ENCODE measurements at places on chromosomes 11 and 22. TPM values are rescaled to one million over a fixed set of nuclear protein-coding genes. Genes with fewer than 3 reads are reported as not detected.
A peak's percentile ranks its signal among the peaks of the same experiment; 100 is the strongest.

GRCh38 chr11:986270-986951 is 50.1 kb downstream of the MUC6 start:
- H3K4me1 ChIP-seq: no peaks in the 10 kb centered on the region
- no peak for DNase-seq
- no peaks in the 10 kb centered on the region for H3K27me3 ChIP-seq
- no peak overlapping the region for H3K27ac ChIP-seq

The CDC42BPG gene
- 0.12 TPM for polyA plus RNA-seq

The CSNK2A3 gene
- polyA plus RNA-seq: 1.2 TPM

The ANO9 gene
- not detected for polyA plus RNA-seq

The SLC17A6 gene
- polyA plus RNA-seq: not detected

DNA sequence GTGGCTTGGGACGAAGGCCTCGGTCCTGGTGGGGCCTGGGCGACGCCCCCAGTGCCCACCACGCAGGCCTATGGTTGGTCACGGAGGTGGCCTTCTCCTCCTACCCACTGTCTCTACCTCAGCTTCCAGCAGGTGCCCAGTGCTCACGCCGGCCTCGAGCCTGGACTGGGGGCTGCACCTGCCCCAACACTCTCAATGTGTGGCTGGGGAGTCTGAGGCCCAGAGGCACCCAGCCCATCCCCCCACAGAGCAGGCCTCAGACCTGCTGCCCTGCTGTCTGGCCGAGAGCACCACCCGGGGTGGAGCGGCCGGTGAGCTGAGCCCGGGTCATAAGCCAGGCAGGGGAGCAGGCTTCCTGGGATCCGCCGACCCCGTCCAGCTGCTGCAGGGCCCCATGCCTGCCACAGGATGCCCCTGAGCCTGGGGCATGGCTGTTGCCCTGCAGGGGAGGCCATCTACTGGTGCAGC is 28.6 kb upstream of the MUC5AC start:
- H3K4me1 ChIP-seq: no peaks in the 10 kb centered on the region
- no peak overlapping the region for H3K27ac ChIP-seq
- H3K4me3 ChIP-seq: no peak overlapping the region
- H3K27me3 ChIP-seq: peaks cover 7% of the 10 kb centered on the region

DNA sequence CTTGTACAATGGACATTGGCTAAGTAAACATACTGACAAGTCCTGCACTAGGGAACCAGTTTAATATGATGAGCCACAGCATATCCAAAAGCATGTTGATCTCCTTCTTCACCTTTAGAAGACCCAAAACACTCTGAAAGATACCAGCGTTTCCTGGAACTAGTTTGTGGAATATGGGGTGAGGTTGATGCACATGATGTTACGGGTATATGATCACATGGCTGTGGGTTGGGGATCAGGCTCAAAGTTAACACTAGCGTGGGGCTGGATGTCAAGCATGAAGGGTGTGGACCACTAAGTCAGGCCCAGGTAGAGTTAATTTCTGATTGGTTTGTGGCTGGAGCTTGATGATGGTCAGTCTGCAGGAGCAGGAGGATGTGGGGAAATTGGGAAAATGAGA is 9.0 kb downstream of the IGLL5 start:
- no peaks in the 10 kb centered on the region for H3K4me1 ChIP-seq
- H3K27ac ChIP-seq: no peak overlapping the region

GRCh38 chr11:94658386-94658785 is 91.2 kb downstream of the PIWIL4 start:
- peaks cover 35% of the 10 kb centered on the region for H3K27me3 ChIP-seq
- DNase-seq: no peak
- H3K27ac ChIP-seq: no peak overlapping the region
- H3K4me3 ChIP-seq: no peak overlapping the region
- peaks cover 1% of the 10 kb centered on the region for H3K4me1 ChIP-seq

DNA sequence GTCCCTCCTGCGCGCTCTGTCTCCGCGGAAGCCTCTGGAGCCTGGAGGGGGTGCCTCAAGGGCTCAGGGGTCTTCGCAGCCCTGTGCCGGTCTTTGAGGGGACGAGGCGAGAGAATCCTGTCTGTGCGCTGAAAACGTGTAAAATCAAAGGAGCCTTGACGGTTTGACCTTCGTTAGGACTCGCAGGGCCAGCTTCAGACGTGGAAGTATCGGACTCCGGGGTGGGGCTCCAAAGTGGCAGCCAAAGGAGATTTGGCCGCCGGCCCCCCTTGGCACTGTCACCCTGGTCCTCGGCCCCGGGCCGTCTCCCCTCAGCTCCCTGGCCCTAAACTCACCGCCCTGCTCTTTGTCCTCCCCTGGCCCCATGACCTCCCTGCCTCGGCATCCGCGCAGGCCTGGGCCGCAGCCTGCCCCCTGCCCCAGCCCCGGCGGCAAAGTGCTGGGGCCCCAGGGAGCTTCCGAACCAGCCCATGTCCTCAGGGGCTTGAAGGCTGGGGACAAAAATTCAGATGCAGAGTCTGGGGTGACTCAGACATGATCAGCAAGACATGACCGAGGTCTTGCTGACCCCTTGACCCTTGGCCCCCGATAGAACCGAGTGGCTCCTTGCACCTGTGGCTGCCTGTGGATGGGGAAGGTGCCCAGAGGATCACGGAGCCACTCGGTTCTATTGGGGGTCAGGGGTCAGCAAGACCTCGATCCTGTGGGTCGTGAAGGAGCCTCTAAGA is 6.9 kb upstream of the PHRF1 start:
- H3K4me3 ChIP-seq: peak overlapping the region; percentile 47
- DNase-seq: no peak
- H3K27ac ChIP-seq: peak overlapping the region; percentile 53
- H3K27me3 ChIP-seq: no peaks in the 10 kb centered on the region
- peaks cover 14% of the 10 kb centered on the region for H3K36me3 ChIP-seq

DNA sequence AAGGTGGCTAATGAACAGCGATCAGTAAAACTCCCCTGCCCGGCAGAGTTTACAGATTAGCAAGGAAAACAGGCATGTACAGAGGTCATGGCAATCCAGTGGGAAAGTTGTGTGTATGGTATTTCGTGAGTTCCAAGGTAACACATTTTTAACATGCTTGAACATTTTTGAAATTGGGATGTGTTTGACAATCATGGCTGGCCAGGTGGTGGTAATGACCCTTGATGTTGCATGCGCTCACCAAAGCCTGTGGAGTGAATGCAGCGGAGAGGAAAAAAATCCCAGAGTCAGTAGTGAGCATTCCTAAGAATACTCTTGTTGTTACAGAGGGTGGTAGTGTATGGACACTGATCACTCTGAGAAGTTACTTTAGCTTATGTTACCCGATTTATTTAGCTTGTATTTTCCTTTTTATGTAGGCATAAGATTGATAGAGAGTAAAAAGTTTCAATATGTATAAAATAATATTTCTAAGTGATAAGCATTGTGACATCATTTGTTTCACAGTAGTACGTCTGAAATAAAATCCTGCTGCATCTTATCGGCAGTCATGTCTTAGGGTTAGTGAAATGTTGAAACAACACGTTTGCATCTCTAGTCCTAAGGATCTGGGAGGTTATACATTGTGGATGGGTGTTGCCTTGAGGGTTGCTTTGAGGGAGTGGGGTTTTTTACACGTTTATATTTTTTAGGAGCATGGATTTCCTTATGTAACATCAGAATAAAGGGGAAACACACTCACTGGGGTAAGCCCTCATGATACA is 8.7 kb downstream of the TEAD1 start:
- H3K4me1 ChIP-seq: peaks cover 54% of the 10 kb centered on the region
- H3K36me3 ChIP-seq: peaks cover 7% of the 10 kb centered on the region
- no peaks in the 10 kb centered on the region for H3K27me3 ChIP-seq
- no peak overlapping the region for H3K4me3 ChIP-seq
- no peak for DNase-seq
- H3K27ac ChIP-seq: no peak overlapping the region

DNA sequence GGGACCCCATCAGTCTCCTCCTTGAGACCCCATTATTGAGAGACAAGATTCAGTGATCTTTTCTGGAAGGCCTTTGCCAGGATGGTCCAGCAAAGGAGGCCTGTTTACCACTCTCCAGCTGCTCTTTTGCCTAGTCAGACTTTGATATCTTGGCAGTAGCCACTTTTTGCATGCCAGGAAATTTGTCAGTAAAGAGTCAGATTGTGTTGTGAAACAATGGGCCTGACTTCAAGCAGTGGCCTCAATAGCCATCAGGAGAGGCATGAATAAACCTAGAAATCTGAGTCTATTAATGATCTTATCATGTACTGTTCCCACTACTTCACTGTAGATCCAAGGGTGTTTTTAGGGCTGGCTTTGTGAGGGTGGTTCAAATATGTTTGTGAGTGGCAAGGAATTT is 479.4 kb downstream of the JRKL start:
- H3K4me3 ChIP-seq: no peak overlapping the region
- no peak overlapping the region for H3K27ac ChIP-seq
- H3K36me3 ChIP-seq: no peaks in the 10 kb centered on the region
- no peak for DNase-seq
- H3K4me1 ChIP-seq: no peaks in the 10 kb centered on the region

GRCh38 chr22:33271390-33272161 is 213.4 kb upstream of the SYN3 start:
- H3K4me3 ChIP-seq: no peak overlapping the region
- no peaks in the 10 kb centered on the region for H3K27me3 ChIP-seq
- peaks cover 3% of the 10 kb centered on the region for H3K36me3 ChIP-seq
- no peak overlapping the region for H3K27ac ChIP-seq
- peak; percentile 13 for DNase-seq
- no peaks in the 10 kb centered on the region for H3K4me1 ChIP-seq

DNA sequence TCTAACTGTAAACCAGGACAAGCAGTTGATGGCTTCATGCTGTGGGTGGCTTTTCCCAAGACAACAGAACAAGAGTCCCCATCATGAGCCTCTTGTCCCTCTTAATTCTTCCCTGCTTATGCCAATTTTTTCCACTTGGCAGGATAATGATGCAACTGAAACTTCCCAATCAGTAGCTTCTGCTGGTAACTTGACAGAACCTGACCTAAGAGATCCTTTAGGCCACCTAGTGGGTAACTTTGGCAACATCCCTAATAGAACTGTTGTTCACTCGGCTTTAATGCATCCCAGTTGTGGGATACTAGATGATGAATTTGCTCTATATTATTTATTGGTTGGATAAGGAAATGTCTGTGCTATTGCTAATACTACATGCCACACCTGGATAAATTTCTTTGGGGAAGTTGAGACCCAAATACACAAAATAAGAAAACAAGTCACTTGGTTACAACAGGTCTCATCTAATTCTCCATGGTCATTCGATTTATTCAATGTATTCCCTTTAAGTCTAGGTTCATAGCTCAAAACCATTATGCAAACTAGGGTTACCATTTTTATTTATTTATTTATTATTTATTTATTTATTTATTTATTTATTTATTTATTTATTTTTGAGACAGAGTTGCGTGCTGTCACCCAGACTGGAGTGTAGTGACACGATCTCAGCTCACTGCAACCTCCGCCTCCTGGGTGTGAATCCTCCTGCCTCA is 41.4 kb upstream of the NFAM1 start:
- H3K4me3 ChIP-seq: no peak overlapping the region
- no peaks in the 10 kb centered on the region for H3K36me3 ChIP-seq
- H3K27me3 ChIP-seq: peaks cover 22% of the 10 kb centered on the region
- no peak overlapping the region for H3K27ac ChIP-seq

DNA sequence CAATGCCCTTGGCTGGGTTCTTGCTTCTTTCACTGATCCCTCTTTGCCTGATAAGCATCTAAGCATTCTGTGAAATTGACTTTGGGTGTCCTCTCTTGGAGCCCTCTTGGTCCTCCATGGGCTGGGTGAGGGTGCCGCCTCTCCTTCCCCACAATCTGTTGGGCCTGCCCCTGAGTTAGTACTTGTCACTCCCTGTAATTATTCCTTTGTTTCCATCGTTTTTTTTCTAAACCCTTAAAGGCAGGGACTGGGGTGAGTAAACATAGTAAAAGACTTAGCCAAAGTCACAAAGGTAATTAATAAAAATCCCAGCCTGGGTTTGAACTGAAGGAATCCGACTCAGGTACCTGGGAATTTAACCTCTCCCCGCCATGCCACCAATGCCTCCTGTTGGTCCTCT is 188.1 kb downstream of the MYO18B start:
- H3K27ac ChIP-seq: no peak overlapping the region
- no peaks in the 10 kb centered on the region for H3K27me3 ChIP-seq
- DNase-seq: no peak
- no peaks in the 10 kb centered on the region for H3K4me1 ChIP-seq
- H3K36me3 ChIP-seq: no peaks in the 10 kb centered on the region

DNA sequence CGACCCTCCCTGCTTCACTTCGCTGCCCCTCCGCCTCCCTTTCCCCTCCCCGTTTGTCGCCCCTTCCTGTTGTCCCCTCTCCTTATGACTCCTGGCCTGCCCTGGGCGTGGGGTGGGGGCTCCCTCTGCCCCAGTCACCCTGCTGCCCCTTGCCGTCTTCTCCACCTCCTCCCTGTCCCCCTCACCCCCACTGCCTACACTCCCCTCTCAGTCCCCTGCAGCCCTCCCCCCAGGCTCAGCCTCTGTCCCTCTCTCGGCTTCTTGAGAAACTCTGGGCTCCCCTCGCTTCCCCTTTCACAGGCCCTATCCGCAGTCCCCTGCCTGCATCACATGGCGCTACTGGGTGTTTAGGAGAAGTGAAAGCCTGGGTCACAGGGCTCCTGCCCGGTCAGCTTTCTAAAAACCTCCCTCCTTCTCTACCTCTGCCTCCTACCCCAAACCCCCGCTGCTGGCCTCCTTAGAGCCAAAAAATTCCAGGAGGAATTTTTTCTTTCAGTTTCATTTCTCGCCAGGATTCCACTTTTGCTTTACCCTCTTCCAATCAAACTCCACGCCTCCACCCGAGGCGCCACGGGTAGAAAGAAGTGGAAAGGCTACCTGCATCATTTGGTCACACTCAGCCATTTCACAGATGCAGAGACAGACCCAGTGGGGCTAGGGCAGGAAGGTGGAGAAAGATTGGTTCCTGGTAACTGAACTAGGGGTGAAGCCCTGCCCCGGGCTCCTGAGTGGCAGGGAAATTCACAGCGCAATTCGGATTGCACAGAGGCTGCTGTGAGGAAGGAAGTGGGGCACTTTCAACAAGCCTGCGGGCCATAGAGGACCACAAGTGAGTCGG is at the start of gene SLC15A3:
Gene SLC15A3 (minus strand): TSS at position 273 of the 838 bp plus-strand sequence. CDS start 625 bp downstream, outside the sequence.
- DNase-seq: peak; percentile 27
- no peaks in the 10 kb centered on the region for H3K36me3 ChIP-seq
- H3K27me3 ChIP-seq: peaks cover 3% of the 10 kb centered on the region
- H3K4me1 ChIP-seq: peaks cover 12% of the 10 kb centered on the region

GRCh38 chr22:49192180-49192856 is 635.4 kb downstream of the BRD1 start:
- no peak overlapping the region for H3K27ac ChIP-seq
- no peaks in the 10 kb centered on the region for H3K36me3 ChIP-seq
- H3K4me3 ChIP-seq: no peak overlapping the region
- no peak for DNase-seq
- no peaks in the 10 kb centered on the region for H3K27me3 ChIP-seq

- H3K27ac ChIP-seq: no peak overlapping the region
- peak overlapping the region; percentile 34 for H3K4me3 ChIP-seq
- H3K4me1 ChIP-seq: 0 out of 2 replicates have a peak, but pooled peaks cover 3% of the 10 kb centered on the region
- peak; percentile 76 for DNase-seq
These were observed 4.7 kb downstream of the KLHL35 start for GRCh38 chr11:75428281-75428724.

The FAM111B gene
- polyA plus RNA-seq: 2.9 TPM

- no peaks in the 10 kb centered on the region for H3K4me1 ChIP-seq
- H3K27me3 ChIP-seq: no peaks in the 10 kb centered on the region
- no peak overlapping the region for H3K4me3 ChIP-seq
These were observed 567.9 kb downstream of the NTM start for GRCh38 chr11:131938351-131938751.

- H3K4me3 ChIP-seq: no peak overlapping the region
- DNase-seq: peak; percentile 78
- no peaks in the 10 kb centered on the region for H3K27me3 ChIP-seq
- H3K36me3 ChIP-seq: no peaks in the 10 kb centered on the region
- H3K27ac ChIP-seq: 0 out of 2 replicates have a peak overlapping the region, but pooled peaks have one; percentile 18
- peaks cover 17% of the 10 kb centered on the region for H3K4me1 ChIP-seq
These were observed 33.4 kb downstream of the MRTFA start for GRCh38 chr22:40603088-40603605.

The SCGB1A1 gene
- not detected for polyA plus RNA-seq
